Renal cortical epithelial cell (primary cell): ENCODE measurements at places on chromosomes 1 and 21.

GRCh38 chr1:200491103-200491502, 81.3 kb upstream of the ZNF281 start:
- no peak for DNase-seq

- DNase-seq: no peak
Measured at GRCh38 chr21:36765229-36765628, 66.3 kb downstream of the SIM2 start.

DNA sequence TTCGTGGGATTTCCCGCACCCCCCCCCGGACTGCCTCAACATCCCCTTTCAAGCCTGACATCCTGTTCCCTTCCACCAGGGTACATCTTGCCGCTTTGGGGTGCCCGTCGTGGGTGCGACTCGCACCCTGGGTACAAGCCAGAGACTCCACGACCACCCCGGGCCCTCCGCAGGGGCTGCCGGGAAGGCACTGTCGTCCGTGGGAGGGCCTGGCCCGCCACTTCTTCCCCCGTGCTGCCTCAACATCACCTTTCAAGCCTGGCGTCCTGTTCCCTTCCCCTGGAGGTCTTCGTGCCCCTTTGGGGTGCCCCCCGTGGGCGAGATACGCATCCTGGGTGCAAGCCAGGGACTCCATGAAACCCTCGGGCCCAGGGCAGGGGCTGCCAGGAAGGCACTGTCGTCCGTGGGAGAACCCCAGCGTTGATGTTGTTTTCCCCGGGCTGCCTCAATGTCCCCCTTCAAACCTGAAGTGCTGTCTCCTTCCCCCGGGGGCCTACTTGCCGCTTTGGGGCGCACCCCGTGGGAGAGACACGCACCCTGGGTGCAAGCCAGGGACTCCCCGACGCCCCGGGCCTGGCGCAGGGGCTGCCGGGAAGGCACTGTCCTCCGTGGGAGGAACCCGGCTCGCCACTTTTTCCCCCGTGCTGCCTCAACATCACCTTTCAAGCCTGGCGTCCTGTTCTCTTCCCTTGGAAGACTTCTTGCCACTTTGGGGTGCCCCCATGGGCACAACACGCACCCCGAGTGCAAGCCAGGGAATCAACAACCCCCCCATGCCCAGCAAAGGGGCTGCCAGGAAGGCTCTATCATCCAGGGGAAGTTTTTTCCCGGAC, 138.6 kb downstream of the LIPI start:
- no peak for DNase-seq

DNA sequence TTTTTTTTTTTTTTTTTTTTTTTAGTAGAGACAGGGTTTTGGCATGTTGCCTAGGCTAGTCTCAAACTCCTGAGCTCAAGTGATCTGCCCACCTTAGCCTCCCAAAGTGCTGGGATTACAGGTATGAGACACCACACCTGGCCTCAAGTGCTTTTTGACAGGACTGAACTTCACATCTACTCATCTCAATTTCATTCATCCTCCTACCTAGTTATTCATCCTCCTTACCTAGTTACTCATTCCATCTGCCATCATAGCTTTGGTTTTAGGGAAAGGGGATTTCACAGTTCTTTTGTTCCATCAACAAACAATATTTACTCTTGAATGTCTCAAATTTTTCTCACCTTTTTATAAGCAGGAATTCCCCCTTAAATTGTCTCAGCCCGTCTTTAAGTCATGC, 38.6 kb upstream of the RALGPS2 start:
- no peak for DNase-seq

DNA sequence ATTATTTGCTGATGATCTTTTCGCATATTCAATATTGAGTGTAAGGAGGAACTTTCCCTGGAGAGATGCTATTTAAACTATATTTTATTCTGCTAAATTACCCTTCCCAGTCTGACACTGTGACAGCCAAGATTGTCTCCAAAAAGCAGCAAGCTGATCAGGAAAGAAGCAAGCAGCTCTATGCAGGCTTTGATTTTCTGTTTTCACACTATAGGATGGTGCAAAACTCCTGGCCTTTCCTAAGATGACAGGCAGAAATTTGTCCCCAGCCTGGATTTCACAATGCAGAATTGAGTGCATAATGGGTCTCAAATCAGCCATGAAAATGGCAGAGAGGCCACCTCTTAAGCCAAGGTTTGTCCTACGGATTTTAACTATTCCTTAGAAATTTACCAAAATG, 1.1 kb downstream of the SGIP1 start:
- no peak for DNase-seq

GRCh38 chr1:173411835-173412742, 65.0 kb upstream of the PRDX6 start:
- DNase-seq: peak; percentile 76

GRCh38 chr1:226376300-226376699, 31.6 kb downstream of the PARP1 start:
- DNase-seq: no peak

DNA sequence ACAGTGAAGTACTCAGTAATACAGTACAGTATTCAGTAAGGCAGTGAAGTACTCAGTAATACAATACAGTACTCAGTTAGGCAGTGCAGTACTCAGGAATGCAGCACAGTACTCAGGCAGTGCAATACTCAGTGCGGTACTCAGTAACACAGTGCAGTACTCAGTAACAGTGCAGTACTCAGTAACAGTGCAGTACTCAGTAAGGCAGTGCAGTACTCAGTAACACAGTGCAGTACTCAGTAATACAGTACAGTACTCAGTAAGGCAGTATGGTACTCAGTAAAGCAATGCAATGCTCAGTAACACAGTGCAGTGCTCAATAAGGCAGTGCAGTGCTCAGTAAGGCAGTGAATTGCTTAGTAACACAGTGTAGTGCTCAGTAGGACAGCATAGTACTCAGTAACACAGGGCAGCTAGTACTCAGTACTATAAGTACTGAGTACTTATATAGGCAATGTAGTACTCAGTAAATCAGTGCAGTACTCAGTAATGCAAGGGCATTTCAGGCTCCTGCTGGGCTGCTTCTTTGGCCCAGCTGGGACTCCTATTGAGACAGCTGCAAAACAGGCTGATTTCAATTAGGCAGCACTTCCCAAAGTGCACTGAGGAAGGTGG, 411.3 kb downstream of the DISC1 start:
- DNase-seq: no peak

- DNase-seq: peak; percentile 79
Measured at GRCh38 chr1:20380616-20381035, 90.0 kb downstream of the VWA5B1 start.

DNA sequence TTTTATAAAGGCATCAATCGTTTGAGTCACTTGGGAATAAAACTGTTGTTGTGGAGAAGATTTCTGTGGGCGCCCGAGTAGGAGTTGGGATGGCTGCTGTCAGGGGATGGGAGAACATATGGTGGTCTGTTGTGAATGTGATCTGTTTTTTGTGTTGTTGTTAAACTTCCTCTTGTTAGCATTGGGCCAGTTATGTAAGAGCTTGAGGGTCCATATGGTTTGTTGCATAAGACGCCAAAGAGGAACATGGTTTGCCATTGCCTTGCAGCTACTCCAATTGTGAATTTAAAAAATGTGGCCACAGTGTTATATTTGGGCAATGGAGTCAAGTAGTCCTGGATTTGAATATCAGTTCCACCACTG, 136.1 kb upstream of the JUN start:
- no peak for DNase-seq

DNA sequence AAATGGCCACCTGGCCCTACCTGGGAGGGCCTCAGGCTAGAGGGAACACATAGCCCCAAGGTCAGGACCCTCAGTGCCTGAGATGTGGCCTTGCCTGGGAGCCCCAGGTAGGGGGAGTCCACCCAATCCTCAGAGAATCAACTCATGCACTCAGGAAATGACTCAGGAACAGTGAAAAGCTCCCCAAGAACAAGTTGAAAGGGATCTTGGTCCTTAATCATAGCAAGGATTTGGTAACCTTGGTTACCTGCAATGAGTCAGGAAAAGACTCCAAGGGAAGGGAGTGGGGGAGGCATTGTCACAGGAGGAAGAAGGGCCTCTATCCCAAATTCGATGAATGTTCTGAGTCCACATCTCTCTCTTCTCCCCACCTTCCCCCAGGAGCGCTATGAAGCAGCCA, 17.0 kb downstream of the MAP7D1 start:
- DNase-seq: peak; percentile 88

DNA sequence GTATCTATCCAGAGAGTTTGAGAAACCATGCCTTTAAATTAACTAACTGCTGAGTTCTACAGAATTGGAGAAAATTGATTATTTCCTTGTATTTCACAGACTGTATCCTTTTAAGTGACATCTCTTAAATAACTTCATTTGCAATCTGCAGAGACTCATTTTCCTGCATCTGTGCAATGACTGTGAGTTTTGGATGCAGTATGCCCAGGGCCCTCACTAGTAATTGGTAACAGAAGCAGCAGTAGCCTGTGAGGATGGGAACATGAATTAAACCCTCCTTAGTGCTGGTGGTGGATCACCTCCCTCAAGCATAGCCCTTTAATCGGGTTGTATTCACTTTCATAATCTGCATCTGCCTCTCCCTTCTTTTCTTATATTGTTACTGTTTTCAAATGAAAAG, 21.7 kb upstream of the SH3D21 start:
- DNase-seq: no peak

- no peak for DNase-seq
Measured at GRCh38 chr21:41055266-41055665, 112.7 kb upstream of the BACE2 start.

DNA sequence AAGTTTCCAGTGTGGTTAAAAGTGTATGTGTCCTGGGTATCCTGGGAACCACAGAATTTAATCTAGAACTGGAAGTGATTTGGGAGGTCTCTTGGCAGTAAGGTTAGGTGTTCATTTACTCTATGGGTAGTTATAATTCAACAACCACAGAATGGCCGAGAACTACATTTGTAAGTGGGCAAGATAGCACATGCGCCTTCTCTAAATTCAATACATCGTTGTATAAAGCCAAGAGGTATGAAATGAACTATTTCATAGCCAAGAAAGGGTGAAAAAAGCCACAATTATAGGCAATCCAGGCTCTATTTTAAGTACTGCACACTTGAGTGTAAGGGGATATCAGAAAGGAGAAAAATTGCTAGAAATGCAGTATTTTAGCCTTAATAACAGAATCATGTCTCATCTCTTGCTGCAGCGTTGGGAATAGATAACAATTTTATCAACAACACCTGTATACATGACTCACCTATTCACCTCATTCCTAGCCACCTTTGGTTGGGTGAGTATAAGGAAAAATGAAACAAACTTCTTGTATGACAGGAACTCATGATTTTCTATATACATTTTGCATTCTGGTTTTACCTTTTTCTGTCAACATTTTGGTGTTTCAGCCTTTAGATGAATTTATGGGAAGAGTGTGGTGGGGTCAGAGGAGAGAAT, 4.5 kb downstream of the SDCCAG8 start:
- DNase-seq: no peak

DNA sequence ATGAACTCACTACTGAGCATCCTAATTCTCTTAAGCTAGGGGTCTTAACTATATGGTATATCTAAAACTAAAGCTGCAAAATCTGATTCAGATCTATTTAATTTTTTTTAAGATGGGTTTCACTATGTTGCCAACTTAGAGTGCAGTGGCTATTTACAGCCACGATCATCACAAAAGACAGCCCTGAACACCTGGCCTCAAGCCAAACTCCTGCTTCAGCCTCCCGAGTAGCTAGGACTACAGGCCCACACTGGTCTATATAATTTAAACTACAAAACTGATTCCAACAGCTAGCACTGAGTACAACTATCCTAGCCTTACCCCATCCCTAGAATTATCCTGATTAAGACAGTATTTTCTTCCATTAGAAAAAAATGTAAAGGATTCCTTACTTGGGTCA, 37.1 kb downstream of the EIF4G3 start:
- no peak for DNase-seq

- no peak for DNase-seq
Measured at GRCh38 chr1:201180141-201180540, 10.5 kb upstream of the IGFN1 start.

GRCh38 chr1:230308039-230308438, 118.1 kb downstream of the PGBD5 start:
- peak; percentile 98 for DNase-seq

DNA sequence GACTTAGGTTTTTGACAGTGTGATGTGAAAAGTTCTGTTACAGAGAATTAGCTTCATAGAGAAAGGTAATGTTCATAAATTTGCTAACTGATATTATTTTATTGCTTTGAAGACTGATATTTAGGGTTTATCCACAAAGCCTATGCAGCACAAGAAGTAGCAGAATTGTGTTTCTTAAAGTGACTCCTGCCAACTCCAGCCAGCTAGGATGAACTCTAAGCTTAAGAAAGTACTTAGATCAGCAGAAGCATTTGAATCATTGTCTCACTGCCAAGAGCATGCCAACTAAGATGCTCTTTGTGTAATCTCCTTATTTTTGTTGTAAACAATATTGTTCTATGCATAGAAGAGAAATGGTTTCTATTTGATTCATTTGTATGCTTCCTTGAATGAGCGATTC, 589.4 kb upstream of the ADGRL4 start:
- no peak for DNase-seq

- no peak for DNase-seq
Measured at GRCh38 chr1:177786176-177786745, 183.6 kb downstream of the SEC16B start.

DNA sequence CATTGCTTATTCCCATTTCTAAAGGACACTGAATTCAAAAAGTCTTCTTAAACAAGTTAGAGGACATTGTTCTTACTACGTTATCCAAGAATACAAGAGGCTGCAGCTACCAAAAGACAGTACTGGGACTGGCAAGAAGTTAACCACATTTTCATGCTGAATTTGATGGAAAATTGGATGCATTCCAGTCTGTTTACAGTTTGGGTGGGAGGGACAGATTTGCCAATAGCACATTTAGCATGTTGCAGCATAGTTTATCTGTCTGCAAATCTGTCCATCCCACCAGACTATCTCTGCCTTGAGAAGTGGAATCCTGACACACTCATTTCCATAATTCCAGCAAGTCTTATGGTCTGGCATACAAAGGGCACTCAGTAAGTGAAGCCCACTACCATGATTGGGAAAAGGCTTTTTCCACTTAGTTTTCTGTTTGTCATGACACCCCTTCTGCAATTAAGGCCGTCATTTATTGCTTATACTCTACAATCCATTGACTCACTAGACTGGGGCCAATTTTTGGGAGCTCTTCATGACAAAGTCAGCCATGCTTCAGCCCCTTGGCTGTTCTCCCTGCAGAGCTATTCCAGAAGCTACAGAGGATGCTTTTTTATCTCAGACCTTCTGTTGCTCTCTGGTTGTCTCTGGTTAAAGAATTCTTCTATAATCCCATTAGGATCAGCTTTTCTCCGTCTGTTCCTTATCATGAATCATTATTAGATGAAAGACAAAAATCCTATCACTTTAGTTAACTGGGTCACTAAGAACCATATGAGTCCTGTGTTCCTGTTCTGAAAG, 355.8 kb upstream of the PTBP2 start:
- no peak for DNase-seq
